ENCODE measurements at places on chromosomes 7 and 10.

GRCh38 chr7:38105874-38106483 lies 72.1 kb upstream of the STARD3NL start:
- DNase-seq: peak; percentile 69

- DNase-seq: no peak
Measured at GRCh38 chr7:47982610-47983009, 3.2 kb upstream of the HUS1 start.

- DNase-seq: no peak
Measured at GRCh38 chr10:133379801-133380666, 972 bp downstream of the PAOX start.

GRCh38 chr7:127594490-127594889 lies 954 bp downstream of the FSCN3 start:
- peak; percentile 91 for DNase-seq

GRCh38 chr7:80772347-80772993 lies 134.0 kb downstream of the CD36 start:
- DNase-seq: no peak

GRCh38 chr10:4686644-4686996 lies 139.4 kb upstream of the AKR1E2 start:
- DNase-seq: no peak

DNA sequence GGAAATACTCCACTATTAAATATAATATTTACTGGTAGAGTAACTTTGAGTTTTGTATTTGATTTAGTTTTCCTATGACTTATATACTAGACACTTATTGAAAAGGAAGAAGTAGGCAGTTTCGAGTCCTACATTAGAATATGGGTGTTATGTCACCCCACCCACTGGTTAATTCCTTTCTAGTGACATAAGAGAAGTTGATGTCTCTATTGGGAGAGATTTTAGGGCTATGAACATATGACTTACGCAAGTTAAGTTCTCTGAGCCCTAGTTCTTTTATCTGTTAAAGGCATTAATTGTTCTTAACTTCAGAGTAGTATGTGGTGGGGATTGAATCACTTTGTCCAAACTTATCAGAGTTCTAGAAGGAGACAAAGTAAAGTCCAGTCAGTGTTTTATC lies 30.5 kb downstream of the CPED1 start:
- DNase-seq: no peak

GRCh38 chr7:110090110-110090820 lies 1000.7 kb upstream of the LRRN3 start:
- DNase-seq: peak; percentile 9

DNA sequence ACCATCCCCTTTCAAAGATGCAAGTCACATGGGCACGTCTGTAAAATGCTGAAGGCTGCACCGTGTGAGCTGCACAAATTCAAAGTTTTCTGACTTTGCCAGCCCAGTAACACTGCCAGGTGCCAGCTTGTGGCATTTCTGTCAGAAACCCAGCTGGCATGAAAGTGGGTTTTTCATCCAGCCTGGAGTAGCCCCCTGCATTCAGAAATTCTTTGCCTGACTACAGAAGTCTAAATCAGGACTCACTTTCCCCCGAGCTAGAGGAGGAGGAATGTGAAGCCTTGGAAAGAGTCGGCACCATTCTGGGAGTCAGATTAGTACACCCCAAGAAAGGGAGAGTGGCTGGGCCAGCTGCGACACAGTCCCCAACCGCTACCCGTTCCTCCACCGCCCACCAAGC lies 56.7 kb upstream of the EN2 start:
- DNase-seq: no peak

Measured in hematopoietic multipotent progenitor cell (in vitro differentiated cells).